ENCODE measurements at places on chromosomes 4 and X.

GRCh38 chrX:53050841-53051240 lies 2.3 kb downstream of the GPR173 start:
- no peak for DNase-seq

- no peak for DNase-seq
These were observed 257.2 kb downstream of the ARHGAP24 start for GRCh38 chr4:85732124-85732523.

DNA sequence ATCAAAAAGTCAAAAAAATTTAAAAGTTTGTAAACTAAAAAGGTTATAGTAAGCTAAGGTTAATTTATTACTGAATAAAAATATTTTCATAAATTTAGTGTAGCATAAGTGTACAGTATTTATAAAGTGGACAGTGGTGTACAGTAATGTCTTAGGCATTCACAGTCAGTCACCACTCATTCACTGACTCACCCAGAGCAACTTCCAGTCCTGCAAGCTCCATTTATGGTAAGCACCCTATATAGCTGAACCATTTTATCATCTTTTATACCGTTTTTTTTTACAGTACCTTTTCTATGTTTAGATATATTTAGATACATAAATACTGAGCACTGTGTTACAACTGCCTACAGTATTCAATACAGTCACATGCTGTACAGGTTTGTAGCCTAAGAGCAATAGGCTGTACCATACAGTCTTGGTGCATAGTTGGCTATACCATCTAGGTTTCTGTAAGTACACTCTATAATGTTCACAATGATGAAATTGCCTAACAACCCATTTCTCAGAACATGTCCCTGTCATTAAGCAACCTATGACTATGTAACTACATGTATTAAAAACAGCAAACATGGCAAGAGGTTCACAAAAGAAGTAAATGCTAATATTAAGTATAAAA lies 18.6 kb downstream of the ACSL4 start:
- peak; percentile 50 for DNase-seq

DNA sequence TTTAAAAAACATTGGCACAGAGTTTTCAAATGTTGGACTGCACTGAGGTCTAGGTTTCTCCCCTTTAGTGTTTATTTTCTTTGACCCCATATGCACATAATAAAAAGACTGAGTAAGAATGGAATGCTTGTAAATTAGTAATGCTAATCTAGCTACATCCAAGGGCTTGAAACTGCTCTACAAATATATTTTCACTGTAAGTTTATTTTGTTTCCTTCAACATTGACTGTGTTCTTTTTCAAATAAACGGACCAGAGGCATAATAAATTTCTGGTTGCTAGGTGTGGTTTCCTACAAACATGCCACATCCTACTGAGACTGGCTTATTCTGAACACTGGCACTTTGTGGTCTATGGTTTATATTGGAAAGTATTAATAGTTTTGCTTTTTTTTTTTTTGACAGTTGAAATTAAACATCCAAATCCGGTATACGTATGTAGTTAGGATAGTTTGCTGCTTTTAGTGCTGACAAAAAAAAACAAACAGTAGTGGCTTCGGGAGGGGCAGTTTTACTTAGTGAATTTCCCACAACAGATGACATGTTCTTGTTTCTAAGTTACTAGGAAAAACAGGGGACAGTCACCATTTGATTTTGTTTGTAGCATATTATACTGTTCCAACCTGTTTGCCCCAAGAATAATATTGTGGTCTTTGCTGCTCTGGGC lies 13.2 kb downstream of the CA5B start:
- DNase-seq: no peak

DNA sequence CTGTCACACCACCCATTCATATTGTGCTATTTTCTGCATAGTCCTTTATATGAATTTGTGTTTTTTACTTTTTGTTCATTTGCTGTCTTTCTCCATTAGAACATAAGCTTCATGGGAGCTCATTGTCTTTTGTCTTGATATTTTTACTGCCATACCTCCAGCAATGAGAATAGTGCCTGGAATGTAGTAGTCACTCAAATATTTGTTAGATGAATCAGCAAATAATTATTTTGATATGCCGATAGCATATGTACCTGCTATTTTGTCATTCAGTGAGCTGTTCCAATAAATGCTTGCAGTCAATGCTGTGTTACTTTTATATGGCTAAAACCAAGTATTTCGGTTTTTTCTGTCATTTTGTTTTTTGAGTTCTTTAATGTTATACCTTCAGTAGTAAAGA lies 43.5 kb upstream of the SLC25A31 start:
- no peak for DNase-seq

All from fibroblast of skin of left biceps (primary cell).